CD8-positive, alpha-beta memory T cell (primary cell): ENCODE measurements at places on chromosomes 5 and 9. TPM values are rescaled to one million over a fixed set of nuclear protein-coding genes. Genes with fewer than 3 reads are reported as not detected.

- H3K36me3 ChIP-seq: no peaks in the 10 kb centered on the region
- no peaks in the 10 kb centered on the region for H3K27me3 ChIP-seq
- H3K27ac ChIP-seq: peak within 1 kb of the TSS; percentile 71
- peaks cover 50% of the 10 kb centered on the region for H3K4me1 ChIP-seq
These were observed at the start of gene SUSD3 for GRCh38 chr9:93058355-93059010. SUSD3 (plus strand) TSS chr9:93058701; CDS start chr9:93058743, 42 bp downstream.

GRCh38 chr9:119873877-119874276 lies 504.6 kb upstream of the BRINP1 start:
- no peak overlapping the region for H3K27ac ChIP-seq
- H3K4me1 ChIP-seq: no peaks in the 10 kb centered on the region
- H3K4me3 ChIP-seq: no peak overlapping the region
- H3K27me3 ChIP-seq: no peaks in the 10 kb centered on the region
- DNase-seq: no peak

GRCh38 chr5:10564838-10565784 lies 1.2 kb downstream of the ANKRD33B start:
- DNase-seq: peak; percentile 7
- peaks cover 10% of the 10 kb centered on the region for H3K4me1 ChIP-seq
- H3K4me3 ChIP-seq: peak overlapping the region; percentile 50
- no peak overlapping the region for H3K27ac ChIP-seq

- no peak overlapping the region for H3K4me3 ChIP-seq
- no peaks in the 10 kb centered on the region for H3K36me3 ChIP-seq
- no peaks in the 10 kb centered on the region for H3K4me1 ChIP-seq
- no peak for DNase-seq
- H3K27me3 ChIP-seq: no peaks in the 10 kb centered on the region
- no peak overlapping the region for H3K27ac ChIP-seq
These were observed 89.7 kb upstream of the NR4A3 start for GRCh38 chr9:99731950-99732349.

GRCh38 chr5:133983674-133984073 lies 15.2 kb upstream of the C5orf15 start:
- no peak for DNase-seq
- H3K27ac ChIP-seq: no peak overlapping the region
- no peaks in the 10 kb centered on the region for H3K36me3 ChIP-seq
- H3K27me3 ChIP-seq: no peaks in the 10 kb centered on the region

- no peak for DNase-seq
- no peaks in the 10 kb centered on the region for H3K27me3 ChIP-seq
These were observed 40.9 kb upstream of the NSMF start for GRCh38 chr9:137499858-137500661.

DNA sequence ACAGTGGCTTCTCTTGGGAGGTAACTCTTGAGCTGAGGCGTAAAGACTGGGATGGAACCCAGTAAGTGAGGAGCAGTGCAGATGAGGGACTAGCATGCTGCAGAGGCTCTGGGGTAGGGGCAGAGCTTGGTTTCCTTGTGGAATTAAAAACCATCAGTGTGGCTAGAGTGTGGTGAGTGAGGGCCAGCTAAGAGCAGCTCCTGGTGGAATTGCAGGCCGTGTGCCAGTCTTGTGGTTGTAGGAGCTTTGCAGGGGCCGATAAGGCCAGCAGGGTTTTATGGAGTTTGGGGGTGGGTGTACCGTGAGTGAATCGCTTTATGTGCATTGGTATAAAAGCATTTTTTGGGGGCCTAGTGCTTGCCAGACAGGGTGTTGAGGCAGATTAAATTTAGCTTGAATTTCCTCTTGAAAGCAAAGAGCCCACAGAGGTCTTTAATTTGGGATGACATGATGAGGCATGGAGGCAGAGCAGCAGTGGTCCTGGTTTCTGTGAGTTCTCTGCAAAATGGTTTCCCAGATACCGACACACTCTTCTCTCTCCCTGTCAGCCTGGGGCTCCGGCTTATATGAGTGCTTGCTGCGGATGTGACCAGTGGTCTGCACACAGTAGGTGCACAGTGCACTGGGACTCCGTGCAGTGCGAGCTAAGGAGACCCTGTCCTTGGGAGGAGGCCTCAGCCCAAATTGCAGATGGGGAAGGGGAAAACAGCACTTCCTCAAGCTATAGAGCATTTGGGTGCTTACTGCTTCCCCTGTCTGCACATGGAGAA lies 176.4 kb upstream of the PITX1 start:
- no peaks in the 10 kb centered on the region for H3K4me1 ChIP-seq
- no peak for DNase-seq
- no peaks in the 10 kb centered on the region for H3K27me3 ChIP-seq
- no peak overlapping the region for H3K4me3 ChIP-seq
- no peak overlapping the region for H3K27ac ChIP-seq

DNA sequence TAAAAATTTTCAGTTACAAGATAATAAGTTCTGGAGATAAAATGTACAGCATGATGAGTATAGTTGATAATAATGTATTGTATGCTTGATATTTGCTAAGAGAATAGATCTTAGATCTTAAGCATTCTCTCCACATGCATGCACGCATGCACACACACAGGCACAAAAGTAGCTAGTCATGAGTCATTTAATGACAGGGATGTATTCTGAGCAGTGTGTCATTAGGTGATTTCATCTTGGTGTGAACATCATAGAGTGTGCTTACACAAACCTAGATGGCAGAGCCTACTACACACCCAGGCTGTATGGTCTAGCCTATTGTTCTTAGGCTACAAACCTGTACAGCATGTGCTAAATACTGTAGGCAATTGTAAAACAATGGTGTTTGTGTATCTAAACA lies 124.2 kb downstream of the PTTG1 start:
- no peak for DNase-seq
- no peaks in the 10 kb centered on the region for H3K36me3 ChIP-seq
- no peak overlapping the region for H3K27ac ChIP-seq
- no peaks in the 10 kb centered on the region for H3K27me3 ChIP-seq
- H3K4me3 ChIP-seq: no peak overlapping the region

GRCh38 chr5:135976216-135976615 lies 21.4 kb upstream of the LECT2 start:
- no peak for DNase-seq
- no peak overlapping the region for H3K27ac ChIP-seq
- H3K27me3 ChIP-seq: peaks cover 8% of the 10 kb centered on the region

- no peak overlapping the region for H3K27ac ChIP-seq
- no peaks in the 10 kb centered on the region for H3K36me3 ChIP-seq
- H3K4me3 ChIP-seq: no peak overlapping the region
These were observed 24.4 kb downstream of the MEGF9 start for GRCh38 chr9:120689860-120690259.

DNA sequence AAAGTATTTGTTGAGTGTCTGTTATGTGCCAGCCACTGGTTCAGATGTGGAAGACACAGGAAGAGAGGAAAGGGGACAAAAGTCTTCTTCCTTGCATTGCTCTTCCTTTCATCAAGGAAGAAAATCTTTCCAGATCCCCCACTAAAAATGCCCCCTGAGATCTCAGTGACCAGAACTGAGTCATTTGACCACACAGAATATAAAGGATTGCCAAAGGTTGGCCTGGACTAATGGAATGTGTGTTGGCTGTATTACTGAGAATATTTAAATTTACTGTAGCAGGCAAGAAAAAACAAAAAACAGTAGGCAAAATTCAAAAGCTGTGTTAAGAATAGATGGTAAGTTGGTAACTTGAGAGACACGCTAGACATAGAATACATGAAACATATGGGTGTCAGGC lies 10.0 kb upstream of the SEPTIN8 start:
- no peaks in the 10 kb centered on the region for H3K4me1 ChIP-seq
- H3K27me3 ChIP-seq: no peaks in the 10 kb centered on the region
- no peaks in the 10 kb centered on the region for H3K36me3 ChIP-seq
- DNase-seq: no peak
- H3K27ac ChIP-seq: peak overlapping the region; percentile 51

DNA sequence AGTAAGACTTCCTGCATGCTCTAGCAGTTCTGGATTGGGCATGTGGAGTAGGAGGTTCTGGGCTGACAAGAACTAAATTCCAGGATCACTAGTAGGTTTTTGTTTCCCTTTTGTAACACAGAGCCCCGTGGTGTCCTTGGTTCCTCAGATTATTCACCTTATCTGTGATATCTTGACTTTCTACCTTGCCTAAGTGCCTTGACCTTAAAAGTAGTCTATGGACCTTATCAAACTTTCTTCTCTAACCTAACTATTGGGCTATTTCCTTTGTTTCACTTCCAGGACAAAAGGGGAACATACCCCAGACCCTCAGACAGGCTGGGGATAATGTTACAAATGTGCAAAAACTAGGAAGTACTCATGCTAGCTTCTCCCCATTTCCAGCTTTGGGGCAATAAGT lies 595.3 kb downstream of the PSAT1 start:
- no peaks in the 10 kb centered on the region for H3K36me3 ChIP-seq
- H3K27me3 ChIP-seq: no peaks in the 10 kb centered on the region
- no peaks in the 10 kb centered on the region for H3K4me1 ChIP-seq
- no peak for DNase-seq

DNA sequence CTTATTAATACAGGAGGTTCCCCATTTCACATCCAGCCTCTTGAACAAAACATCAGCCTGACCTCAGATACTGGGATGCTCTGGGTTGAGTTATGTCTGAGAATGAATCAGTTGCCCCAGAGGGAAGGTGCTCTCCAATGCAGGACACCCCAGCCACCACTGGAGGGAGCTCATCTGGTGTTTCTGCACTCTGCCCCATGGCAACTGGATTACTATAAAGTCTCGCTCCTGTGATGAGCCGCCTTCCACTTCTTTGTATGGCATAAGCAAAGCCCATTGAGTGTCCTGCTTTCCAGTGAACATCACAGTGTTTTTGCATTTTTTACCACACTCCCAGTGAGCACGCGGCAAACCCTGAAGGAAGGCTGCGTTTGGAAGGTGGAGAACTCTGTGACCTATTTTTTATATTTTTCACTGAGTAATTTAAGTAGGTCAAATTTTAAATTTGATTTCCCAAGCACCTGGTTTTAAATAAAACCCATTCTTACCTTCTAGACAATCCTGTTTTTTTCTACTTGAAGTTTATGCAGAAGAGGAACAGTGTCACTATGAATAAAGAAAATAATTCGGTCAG lies 176.9 kb upstream of the WWC1 start:
- no peak overlapping the region for H3K4me3 ChIP-seq
- H3K4me1 ChIP-seq: no peaks in the 10 kb centered on the region
- no peak overlapping the region for H3K27ac ChIP-seq
- no peaks in the 10 kb centered on the region for H3K36me3 ChIP-seq
- no peaks in the 10 kb centered on the region for H3K27me3 ChIP-seq

GRCh38 chr5:73039082-73039481 lies 81.3 kb upstream of the TMEM171 start:
- no peak for DNase-seq
- H3K27me3 ChIP-seq: no peaks in the 10 kb centered on the region
- no peaks in the 10 kb centered on the region for H3K4me1 ChIP-seq
- no peaks in the 10 kb centered on the region for H3K36me3 ChIP-seq
- no peak overlapping the region for H3K27ac ChIP-seq

DNA sequence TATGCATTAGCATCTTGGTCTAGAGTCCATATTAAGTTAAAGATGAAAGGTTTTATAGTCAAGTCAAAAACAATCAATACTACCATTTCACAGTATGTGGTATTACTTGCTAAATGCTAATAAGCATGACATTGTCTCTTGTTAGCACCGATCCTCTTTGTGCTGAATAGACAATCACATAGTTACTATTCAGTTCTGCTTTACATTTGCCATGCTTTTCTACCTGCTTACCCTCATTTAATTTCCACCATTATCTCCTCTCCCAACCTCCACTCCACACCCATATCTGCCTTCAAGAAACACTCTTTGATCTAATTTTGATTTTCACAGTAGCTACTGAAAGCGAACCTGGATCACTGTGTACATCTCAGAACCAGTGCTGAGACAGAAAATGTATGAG lies 16.8 kb downstream of the MEGF9 start:
- no peak for DNase-seq
- no peak overlapping the region for H3K27ac ChIP-seq
- no peaks in the 10 kb centered on the region for H3K36me3 ChIP-seq
- no peaks in the 10 kb centered on the region for H3K4me1 ChIP-seq
- H3K4me3 ChIP-seq: no peak overlapping the region
- no peaks in the 10 kb centered on the region for H3K27me3 ChIP-seq

- H3K27me3 ChIP-seq: no peaks in the 10 kb centered on the region
- no peaks in the 10 kb centered on the region for H3K4me1 ChIP-seq
- no peak for DNase-seq
- H3K27ac ChIP-seq: no peak overlapping the region
- no peaks in the 10 kb centered on the region for H3K36me3 ChIP-seq
- no peak overlapping the region for H3K4me3 ChIP-seq
These were observed 25.9 kb upstream of the TAL2 start for GRCh38 chr9:105636331-105636730.

GRCh38 chr9:30630459-30630858 lies 1754.0 kb upstream of the ACO1 start:
- no peaks in the 10 kb centered on the region for H3K36me3 ChIP-seq
- no peaks in the 10 kb centered on the region for H3K27me3 ChIP-seq
- no peak overlapping the region for H3K4me3 ChIP-seq
- H3K27ac ChIP-seq: no peak overlapping the region
- H3K4me1 ChIP-seq: no peaks in the 10 kb centered on the region

GRCh38 chr9:2601785-2602378 lies 19.7 kb upstream of the VLDLR start:
- no peaks in the 10 kb centered on the region for H3K4me1 ChIP-seq
- H3K27me3 ChIP-seq: no peaks in the 10 kb centered on the region
- H3K27ac ChIP-seq: no peak overlapping the region
- no peak overlapping the region for H3K4me3 ChIP-seq
- no peaks in the 10 kb centered on the region for H3K36me3 ChIP-seq

PRR16 gene
- not detected for polyA plus RNA-seq

ADGRV1 gene
- not detected for polyA plus RNA-seq

MYOZ3 gene
- not detected for polyA plus RNA-seq

PCDHGA3 gene
- polyA plus RNA-seq: not detected

CD14 gene
- polyA plus RNA-seq: 0.43 TPM

ZNF462 gene
- not detected for polyA plus RNA-seq

GABRA1 gene
- polyA plus RNA-seq: not detected

CCL21 gene
- not detected for polyA plus RNA-seq
